Activated effector memory CD4-positive, alpha-beta T cell treated with Interleukin-2 at 50 U/mL for 16 hours (primary cell): ENCODE measurements at places on chromosomes 7 and 10.

DNA sequence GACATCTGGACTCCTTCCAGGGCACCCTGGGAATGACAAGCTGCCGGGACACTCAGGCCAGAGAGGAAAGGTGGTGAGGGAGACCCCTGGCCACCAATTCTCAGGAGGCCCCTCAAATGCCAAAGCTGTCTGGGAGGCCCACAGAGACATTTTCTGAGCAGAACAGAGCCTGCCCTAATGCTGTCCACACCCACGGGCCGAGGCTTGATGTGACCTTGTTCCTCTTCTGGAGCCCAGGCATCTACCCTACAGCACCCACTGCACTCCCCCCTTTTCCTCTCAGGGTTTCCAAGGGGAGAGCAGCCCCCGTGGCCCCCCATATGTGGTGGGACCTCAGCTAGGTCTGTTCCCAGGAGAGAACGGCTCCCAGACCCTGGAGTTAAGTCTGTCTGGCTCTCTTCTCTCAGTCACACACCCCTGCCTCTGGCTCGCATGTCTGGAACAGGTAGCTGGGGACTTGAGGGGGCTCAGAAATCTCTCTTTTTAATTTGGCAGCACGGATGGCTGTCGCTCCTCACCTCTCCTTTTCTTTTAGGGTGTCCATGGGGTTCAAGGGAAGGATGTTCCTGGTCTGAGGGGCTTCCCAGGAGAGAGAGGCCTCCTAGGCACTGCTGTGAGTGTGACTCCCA, 16.8 kb upstream of the VOPP1 start:
- DNase-seq, result no peak

DNA sequence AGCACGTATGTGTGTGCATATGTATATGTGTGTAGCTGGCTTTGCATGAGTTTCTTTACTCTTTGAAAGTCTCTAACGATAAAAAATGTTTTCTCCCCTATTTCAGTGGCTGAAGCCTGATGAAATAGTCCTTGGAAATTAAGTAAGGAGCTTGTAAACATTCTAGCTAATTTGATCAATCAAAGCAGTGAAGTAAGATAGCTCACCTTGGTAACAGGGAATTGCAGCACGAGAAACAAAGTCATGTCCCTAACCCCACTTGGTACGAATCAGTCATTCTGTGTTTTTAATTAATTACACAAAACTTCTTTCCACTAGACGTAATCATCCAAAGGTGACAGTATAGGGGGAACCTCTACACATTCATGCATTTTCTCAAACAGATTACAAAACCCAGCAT, 41.5 kb downstream of the GPR37 start:
- no peak for DNase-seq

DNA sequence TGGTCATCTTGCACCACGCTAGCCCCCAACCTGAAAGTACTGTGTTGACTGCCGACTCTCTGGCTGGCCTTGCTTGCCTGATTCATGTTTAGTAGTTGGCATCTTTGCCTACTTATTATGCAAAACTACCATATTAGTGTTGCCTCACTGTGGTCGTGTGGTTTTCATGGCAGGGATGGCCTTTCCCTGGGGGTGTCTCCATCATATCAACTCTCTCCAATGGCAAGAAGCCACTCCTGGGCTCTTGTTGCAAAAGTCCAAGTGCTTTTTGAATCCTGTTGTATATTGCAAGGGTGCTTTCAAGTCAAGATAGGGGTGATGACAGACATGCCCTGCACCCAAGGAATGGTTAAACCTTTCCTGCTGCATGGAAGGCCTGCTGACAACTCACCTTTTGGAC, 39.4 kb downstream of the ABLIM1 start:
- DNase-seq, result no peak

DNA sequence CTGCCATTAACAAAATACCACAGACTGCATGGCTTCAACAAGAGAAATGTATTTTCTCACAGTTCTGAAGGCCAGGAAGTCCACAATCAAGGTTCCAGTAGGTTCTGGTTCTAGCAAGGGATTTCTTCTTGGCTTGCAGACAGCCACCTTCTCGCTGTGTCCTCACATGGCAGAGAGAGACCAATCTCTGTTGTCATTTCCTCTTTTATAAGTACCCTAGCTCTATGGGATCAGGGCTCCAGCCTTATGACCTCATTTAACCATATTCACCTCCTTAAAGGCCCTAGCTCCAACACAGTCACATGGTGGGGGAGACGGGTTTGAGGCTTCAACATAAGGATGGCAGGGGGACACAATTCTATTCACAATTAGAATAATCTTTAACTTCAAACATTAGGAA, 23.6 kb downstream of the ABI1 start:
- no peak for DNase-seq

DNA sequence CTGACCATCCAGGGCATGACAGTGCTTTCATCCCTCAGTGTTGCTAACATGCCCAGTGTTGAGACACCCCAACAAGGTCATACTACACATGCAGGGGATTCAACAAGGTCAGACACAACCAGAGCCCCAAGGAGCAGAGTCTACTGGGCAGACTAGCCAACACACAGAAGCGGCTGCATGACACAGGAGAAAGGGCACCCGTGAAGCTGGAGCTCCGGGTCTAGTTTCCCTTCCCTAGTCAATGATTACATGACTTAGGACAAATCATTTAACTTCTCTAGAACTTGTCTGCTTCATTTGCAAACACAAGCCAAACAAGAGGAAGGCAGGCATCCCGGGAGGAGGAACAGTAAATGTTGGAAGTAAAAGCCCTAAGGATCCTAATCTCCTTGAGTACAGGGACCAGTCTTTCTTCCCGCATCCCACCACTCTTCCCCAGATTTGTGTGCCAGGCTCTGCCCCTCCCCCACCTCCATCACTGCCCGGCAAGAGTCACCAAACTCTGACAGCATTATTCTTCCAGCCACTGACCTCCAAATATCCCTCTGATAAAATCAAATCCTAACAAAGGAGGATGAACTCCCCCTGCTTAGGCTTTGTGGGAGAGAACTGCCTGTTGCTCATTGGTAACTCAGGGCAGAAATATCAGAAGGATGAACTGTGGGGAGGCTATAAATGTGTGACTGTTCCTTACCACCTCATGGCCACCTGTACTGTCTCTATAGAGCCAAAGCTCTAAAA, 104.3 kb downstream of the KCNMA1 start:
- no peak for DNase-seq

GRCh38 chr7:133746847-133747246, 380.3 kb upstream of the LRGUK start:
- DNase-seq, result no peak

DNA sequence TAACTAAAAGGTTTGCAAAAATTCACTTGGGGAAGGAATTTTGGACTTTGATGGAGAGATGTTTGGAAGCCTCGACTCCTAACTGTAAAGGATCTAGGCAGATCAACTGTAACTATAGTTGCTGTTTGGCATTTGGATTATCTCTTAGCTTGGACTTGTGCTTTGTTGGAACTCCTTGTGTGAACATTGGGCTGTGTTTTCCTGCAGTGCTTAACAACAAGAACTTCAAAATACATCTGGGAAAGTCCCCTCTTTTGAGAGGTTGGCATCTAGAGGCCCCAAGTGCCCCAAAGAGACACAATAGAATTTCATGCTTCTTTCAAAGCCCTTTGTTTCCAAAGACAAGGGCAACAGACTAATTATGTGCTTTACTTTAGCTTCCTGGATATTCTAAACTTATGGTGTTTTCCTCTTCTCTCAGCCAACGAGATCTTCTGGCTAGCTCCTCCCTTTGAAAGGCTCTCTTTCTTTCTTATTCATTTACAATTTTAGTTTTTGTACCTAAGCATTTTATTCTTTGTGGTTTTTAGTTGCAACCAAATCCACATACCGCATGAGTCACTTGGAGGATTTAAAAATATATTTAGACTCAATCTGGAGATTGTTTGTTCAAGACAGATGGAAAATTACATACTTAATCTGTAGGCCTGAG, 11.6 kb downstream of the ABCA13 start:
- no peak for DNase-seq

DNA sequence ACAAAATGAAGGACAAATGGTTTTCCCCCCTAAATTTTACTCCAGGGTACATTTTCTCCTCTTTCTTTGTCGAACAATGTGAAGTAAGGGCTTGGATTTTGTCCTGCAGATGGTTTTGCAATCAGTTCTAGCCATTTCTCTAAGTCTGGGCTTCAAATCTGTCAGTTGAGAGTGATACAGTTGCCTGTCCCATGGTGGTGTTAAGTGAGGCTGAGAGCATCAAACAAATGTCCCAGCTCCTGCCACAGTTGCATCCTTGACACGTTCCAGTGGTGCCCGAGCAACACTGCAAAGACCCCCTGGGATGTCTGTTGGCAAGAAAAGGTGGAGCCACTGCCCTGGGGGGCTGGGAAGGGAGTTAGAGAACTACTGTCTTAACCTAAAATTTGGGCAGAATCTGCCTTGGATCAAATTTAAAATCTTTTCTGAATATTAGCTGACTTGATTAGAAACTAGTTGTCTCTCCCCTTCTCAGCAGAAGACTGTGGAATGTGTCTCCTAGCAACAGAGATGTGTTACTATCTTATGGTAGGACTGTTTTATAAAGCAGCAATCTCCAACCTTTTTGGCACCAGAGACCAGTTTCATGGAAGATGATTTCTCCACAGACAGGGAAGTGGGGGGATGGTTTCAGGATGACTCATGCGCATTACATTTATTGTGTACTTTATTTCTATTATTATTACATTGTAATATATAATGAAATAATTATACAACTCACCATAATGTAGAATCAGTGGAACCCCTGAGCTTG, 102.0 kb upstream of the STEAP1B start:
- DNase-seq, result no peak

DNA sequence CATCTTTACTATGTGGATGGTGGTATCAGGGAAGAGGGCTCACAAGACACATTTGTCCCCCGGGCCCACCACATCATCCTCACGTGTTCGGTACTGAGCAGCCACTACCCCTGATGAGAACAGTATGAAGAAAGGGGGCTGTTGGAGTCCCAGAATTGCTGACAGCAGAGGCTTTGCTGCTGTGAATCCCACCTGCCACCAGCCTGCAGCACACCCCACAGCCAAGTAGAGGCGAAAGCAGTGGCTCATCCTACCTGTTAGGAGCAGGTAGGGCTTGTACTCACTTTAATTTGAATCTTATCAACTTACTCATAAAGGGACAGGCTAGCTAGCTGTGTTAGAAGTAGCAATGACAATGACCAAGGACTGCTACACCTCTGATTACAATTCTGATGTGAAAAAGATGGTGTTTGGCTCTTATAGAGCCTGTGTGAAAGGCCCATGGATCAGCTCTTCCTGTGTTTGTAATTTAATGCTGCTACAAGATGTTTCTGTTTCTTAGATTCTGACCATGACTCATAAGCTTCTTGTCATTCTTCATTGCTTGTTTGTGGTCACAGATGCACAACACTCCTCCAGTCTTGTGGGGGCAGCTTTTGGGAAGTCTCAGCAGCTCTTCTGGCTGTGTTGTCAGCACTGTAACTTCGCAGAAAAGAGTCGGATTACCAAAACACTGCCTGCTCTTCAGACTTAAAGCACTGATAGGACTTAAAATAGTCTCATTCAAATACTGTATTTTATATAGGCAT, 9.1 kb upstream of the CSGALNACT2 start:
- no peak for DNase-seq

GRCh38 chr10:75502389-75502788, 71.0 kb downstream of the LRMDA start:
- DNase-seq, result no peak
